ENCODE measurements at places on chromosomes 7 and 10. TPM values are rescaled to one million over a fixed set of nuclear protein-coding genes. Genes with fewer than 3 reads are reported as not detected.

- no peak for DNase-seq
Observed at GRCh38 chr7:139774376-139774775, 3.4 kb downstream of the HIPK2 start.

DNA sequence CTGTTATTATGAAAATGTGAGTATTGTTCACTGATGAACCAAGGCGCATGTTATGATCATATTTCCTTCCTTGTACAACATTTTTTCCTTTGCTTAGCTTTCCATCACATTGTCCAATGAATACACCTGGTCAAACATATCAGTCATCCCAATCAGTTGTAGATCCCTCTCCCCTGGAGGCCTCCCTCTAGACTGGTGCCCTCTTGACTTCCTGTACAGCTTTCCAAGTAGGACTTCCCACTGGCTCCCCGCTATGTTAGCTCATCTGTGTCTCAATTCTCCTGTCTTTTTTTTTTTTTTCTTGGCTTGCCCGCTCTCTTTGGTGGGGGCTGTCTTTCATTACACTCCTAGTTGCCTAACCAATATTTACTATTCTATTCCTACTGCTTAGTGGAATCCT lies 214.2 kb upstream of the NPY start:
- no peak for DNase-seq

DNA sequence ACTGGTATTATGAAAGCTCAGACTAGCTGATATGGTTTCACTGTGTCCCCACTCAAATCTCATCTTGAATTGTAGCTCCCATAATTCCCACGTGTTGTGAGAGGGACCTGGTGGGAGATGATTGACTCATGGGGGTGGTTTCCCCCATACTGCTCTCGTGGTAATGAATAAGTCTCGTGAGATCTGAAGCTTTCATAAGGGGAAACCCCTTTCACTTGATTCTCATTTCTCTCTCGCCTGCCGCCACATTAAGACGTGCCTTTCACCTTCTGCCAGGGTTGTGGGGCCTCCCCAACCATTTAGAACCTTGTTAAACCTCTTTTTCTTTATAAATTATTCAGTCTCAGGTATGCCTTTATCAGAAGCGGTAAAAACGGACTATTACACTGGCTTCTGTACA lies 40.3 kb downstream of the COL13A1 start:
- no peak for DNase-seq

DNA sequence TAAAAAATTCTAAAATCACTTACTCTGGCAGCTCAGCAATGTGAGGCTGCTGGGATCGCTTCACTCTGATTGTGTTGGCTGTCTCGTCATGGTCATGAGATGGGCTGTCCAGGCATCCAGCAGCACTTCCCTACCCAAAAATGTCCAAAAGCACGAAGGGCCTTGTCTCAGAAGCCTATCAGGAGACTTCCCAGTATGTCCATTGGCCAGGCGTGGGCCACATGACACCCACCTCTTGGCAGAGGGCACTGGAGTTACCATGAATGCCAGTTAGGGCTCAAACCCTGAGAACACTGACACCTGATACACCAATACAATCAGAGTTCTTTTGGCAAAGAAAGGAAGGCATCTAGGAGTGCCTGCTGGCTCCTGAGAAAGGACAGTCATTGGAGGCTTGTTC lies 27.0 kb upstream of the GLI3 start:
- DNase-seq: no peak

DNA sequence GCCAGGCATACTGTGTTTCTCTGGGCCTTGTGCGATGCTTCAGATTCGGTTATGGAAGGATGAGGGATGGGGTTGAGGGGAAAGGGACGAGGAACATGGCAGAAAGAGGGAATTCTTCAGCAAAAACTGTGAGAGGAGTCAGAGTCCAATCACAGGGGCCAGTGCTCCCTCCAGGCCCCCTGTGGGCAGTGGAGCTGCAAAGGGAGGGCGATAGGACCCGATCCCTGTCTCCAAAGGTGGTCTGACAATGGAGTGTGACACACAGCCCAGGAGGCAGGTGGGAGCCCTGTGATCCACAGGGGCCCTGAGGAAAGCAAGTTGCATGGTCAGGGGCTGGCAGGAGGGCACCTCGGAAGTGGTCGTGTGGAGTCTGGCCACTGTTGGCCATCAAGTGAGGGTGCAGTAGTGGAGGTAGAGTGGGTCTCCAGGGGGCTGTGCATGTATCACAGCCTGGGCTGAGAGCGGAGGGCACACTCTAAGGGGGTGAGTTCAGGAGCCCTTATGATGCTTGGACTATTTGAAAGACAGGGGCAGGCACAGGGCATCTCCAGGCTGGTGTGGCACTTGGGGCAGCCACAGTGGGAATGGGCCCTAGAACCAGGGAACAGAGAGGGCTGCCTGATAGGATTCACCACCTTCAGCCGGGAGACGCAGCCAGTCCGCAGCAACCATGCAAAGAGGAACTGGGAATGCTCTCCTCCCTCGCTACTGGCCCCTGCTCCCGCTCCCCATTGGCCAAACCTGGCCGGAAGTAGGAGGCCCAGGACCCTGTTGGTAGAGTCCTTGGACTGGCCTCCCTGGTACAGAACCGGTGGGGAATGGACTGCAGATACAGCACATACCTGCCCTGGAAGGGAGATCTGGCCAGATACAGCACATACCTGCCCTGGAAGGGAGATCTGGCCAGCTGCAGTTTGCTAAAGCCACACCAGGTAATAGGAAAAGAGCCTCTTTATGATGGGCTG lies 115.9 kb downstream of the ADCY1 start:
- no peak for DNase-seq

- no peak for DNase-seq
Observed at GRCh38 chr7:100380196-100380595, 6.9 kb downstream of the PILRA start.

DNA sequence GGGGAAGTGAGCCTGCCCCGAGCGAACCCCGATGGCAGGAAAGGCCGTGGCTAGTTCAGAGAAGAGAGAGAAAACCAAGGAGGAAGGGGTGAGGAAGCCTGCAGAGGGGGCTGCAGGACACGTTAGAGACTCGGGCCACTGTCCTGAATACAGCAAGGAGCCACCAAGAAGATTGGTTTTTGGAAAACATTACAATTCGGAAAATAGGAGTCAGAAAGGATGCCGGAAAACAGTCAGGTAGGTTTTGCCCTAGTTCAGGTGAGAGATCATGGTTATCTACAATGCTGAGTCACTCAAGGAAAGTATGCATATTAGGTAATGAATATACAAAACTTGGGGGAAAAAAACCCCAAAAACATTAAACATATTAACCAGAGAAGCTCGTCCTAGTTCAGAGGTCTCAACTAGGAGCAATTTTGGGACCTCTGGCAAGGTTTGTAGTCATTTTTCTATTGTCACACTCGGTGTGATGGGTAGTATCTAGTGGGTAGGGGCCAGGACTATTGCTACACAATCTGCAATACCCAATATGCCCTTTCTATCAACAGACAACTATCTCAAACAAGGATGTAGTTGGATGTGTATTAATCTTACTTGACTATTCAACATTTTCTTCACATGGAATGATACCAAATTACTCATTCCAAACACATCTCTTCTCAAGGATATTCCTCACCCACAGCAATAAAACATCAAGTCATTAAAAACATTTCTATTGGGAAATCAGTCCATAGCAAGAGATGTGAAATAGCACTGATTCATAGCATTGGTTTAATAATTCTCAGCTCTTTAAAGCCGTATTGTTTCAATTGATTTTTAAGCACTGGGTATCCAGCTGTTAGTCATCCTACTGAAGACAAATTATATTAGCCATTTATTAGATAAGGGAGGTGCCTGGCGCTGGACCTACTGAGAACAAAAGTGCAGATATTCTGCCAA lies 74.4 kb upstream of the RSU1 start:
- peak; percentile 34 for DNase-seq

DNA sequence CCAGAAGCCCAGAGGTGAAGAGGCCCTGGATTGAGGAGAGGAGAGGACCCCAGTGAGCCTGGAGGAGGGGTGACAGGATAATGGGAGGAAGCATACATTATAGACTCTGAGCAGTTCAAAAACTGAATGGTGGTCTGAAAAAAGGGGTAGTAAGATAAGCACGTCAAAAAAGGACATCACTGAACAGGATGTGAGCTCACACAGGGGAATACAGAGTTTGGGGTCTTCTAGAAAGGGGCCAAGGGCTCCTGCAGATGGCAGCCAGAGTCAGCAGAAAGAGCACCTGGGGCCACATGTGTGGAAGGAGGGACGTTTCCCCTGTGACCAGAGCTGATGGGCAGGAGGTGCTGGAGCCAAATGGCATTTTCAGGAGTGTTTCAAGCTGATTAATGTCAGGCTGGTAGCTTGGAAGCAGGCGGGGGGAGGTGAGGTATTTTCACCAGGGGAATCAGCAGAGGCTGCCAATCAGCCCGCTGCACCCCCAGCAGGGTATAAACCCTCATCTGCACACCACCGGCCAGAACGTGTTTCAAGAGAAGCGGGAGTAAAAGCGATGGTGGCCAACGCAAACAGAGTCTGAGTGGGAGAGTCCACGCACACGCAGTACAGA lies 85.8 kb downstream of the TNS3 start:
- DNase-seq: no peak

DNA sequence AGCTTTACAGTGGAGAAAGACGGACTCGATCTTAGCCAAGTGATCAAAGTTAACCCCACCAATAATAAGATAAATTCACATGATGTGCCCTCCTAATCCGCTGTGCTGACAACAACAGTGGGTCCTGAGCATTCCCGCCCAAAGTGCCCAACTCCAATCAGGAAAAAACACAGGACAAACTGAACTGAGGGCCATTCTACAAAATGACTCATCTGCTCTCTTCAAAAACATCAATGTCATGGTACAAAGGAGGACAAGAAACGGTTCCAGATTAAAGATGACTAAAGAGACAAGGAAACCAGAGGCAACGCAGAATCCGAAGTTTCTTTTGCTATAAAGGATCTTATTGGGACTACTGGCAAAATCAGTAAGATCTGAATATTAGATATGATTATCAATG lies 79.4 kb downstream of the CTBP2 start:
- DNase-seq: no peak

DNA sequence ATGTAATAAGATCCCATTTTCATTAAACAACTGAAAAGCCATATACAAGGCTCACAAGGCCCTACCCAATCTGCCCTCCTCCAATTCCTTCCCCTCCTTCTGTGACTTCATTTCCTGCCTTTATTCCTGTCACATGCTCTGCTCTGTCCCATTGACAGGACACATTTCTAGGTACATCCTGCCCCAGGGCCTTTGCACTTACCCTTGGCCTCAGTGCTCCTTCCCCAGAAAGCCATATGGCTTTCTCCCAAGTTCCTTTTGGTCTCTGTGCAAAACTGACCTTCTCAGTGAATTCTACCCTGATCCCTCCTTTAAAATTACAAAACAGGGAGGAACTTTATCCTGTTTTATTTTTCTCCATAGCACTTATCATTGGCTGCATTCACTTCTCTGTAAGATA lies 40.0 kb downstream of the KCNMA1 start:
- DNase-seq: no peak

GRCh38 chr10:37803269-37803668 lies 54.1 kb downstream of the ZNF248 start:
- no peak for DNase-seq

- no peak for DNase-seq
Observed at GRCh38 chr10:43002596-43002995, 74.3 kb upstream of the RET start.

- DNase-seq: no peak
Observed at GRCh38 chr7:156609010-156609877, 31.3 kb upstream of the RNF32 start.

DNA sequence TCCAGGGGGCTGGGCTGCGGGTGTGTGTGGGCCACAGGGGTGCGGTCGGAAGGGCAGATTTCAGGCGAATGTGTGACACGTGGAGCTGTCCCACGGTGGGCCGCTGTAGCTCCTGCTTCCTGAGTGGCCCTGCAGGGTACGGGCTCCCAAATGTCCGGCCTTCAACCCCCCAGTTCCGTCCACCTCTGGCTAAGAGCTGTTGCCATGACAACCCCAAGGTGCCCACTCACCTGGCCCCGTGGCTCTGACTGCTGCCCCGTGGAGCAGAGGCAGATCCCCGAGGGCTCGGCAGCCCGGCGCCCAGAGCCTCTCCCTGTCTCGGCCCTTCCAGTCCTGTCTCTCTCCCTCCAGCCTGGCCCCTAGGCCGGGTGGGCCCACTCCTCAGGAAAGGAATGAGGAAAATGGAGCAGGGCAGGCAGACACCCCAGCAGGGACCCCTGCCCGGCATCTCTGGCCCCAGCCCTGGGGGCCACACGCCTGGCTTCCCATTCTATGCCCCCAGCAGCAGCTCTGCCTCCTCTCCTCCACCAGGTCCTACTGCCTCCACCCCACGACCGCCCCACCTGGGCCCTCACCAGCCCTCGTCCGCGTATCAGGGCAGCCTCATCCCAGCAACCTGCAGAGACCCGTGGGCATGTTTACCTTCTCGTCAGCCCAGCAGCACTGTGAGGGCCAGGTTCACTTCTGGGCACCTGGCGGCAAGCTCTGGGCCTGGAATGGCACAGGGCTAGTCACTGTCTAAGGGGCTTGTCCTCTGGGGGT lies 215.6 kb downstream of the ELFN1 start:
- no peak for DNase-seq

GRCh38 chr10:133196221-133196915 lies 33.6 kb upstream of the UTF1 start:
- peak; percentile 37 for DNase-seq

DNA sequence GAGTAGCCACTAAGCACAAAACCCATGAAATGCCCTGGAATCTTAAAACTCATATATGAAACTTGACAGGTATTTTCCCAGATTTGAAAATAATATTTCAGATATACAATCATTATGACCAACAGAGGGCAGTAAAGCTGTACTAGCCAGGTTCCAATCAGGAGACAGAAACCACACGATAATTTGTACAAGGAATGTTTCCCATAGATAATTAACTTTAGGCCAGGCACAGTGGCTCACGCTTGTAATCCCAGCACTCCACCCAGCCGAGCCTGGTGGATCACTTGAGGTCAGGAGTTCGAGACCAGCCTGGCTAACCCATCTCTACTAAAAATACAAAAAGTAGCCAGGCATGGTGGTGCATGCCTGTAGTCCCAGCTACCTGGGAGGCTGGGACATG lies 31.0 kb upstream of the NUB1 start:
- DNase-seq: no peak

- peak; percentile 35 for DNase-seq
Observed at GRCh38 chr10:129140921-129141885, 325.8 kb upstream of the MGMT start.

DNA sequence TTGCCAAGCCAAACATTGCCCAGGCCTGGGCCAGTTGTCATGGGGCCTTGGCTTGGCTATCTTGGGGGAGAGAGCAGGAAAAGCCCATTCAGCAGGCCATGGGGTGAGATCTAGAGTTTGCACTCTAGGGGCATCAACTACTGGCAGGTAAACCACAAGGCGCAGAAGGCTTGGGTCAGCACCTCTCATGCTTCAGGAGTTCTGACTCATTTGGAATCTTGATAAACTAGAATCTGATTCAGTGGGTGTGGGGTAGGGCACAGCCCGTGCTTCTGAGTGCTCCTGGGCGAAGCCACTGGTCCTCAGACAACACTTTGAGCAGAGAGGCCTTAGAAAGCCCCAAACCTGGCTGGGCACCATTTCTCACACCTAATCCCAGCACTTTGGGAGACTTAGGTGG lies 81.1 kb downstream of the RGS10 start:
- DNase-seq: no peak

OPALIN gene
- polyA plus RNA-seq: not detected

KCND2 gene
- polyA plus RNA-seq: not detected

TACR2 gene
- 0.24 TPM for polyA plus RNA-seq

PLPP4 gene
- polyA plus RNA-seq: not detected
